Neural crest cell (in vitro differentiated cells): ENCODE measurements at places on chromosomes 5 and 9.

- no peak for DNase-seq
These were observed 105.1 kb downstream of the MED10 start for GRCh38 chr5:6273090-6273735.

GRCh38 chr5:65085516-65085850, 316.8 kb downstream of the CWC27 start:
- no peak for DNase-seq

GRCh38 chr9:3012842-3013241, 168.9 kb upstream of the PUM3 start:
- DNase-seq = no peak

DNA sequence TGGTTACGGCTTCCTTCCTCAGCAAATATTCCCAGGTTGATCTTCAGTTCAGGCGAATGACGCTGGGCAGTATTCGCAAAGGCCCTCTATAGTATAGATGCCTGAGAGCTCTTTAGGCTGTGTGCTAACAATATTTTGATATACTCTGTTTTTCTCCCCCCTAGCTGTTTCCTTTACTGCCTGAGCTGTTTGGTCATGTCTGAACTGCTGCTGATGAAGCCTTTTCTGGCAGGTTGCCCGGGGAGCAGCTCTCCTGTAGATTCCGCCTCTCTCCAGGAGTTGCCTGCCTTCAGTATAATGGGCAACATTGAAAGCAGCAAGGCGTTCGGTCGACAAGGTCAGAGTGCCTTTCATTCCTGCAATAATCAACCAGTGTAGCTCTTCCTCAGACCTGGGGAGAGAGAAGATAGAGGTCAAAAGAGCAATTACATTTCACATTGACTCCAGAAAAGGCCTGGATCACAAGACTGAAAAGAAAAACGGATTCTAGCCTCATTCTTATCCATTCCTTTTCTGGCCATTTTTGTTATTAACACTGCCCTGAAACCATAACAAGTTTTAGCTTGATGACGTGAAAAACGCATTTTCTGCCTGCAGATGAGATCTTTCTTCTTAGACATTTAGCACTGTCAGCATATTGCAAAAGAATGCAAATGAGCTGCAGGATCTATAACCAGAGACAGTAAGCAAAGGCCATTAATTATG, 60.1 kb upstream of the ZNF608 start:
- peak; percentile 45 for DNase-seq

DNA sequence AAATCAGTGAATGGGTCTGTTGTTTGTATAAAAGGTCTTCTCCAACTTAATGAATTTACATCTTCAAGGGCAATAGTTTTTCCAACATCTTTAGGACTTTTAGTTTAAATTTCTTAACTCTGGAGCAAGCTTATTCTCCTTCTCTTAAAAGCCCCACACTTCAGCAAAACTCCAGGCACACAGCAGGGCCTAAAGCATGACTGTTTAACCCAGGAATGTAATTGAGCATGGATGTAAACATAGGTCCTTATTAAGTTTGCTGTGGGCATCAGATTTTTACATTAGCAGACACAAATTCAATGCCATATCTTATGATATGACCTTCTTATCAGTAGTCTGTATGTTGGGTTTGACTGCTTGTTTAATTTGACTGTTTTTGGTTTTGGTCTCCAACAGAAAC, 78.9 kb downstream of the ABCA1 start:
- no peak for DNase-seq

DNA sequence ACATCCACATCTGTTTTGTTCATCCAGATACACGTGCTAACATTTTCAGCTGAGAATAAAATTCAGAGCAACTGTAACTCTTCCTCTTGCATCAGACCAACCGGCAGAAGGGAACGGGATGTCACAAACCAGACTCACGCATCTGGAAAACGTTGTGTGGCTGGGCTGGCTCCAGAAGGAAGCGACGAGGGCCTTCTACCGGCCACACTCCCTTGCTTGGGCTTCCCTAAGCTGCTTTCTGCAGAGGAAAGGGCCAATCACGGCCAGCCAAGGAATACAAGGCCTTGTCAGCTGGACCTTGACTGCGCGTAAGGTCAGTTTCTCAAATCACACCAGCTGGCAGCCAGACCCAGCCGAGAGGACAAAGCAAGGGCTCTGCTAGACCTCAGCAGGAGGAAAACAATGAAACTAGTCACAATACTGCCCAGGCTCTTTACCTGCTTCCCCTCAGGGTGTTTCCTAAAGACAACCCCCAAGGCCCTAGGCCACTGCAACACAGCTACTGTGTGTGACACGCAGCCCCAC, 106.1 kb downstream of the THBS4 start:
- peak; percentile 35 for DNase-seq

GRCh38 chr5:178672630-178673029, 45.8 kb upstream of the CLK4 start:
- no peak for DNase-seq

DNA sequence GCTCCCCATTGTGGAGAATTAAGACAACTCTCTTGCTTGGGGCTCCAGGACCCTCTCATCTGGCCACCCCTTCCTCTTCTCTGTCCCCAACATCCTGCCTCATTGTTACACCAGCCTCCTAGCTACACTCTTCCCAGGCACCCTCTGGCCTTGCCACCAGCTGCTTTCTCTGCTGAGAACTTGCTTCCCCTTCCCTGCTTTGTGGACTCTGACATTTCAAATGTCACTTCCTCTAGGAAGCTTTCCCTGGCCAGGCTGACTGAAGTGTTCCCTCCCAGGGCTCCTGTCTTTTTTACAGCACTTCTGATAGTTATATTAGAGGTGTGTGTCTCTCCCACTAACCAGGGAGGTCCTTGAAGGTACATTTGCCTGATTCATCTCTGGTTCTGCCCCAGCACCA, 194.0 kb upstream of the KLF4 start:
- DNase-seq = no peak

DNA sequence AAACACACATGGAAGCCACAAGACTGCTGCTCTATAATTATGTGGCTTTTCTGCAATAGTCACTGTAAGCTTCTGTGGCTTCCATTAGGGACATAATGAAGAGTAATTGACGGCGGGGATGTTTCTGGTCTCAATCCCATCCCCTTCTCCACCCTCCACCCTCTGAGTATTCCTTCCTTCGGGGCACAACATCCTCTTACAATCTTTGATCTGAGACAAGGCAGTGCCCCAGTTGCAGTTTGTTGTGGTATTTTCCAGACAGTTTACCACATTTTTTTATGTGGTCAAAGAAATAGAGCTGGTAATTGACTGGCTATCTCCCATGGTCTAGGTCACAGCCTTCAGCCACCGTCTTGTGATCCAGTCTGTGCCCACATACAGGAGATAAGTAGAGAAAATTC, 277.7 kb downstream of the NR2F1-AS1 start:
- no peak for DNase-seq

DNA sequence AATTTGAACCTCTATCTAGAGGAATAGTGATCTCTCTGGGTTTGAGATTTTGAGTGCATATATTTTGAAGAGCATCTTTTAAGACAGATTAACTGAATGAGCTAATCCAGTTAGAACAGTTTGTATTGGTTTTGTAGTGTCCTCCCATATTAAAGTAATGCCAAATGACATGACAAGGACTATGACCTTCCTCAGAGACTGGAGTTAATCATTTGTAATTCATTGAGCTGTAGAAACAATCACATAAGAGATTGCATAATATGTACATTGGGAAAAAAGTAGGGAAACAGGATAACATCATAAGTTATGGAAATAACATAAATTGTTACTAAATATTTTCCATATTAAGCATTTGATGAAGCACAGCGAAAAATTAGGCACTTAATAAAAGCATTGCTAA, 45.8 kb upstream of the PRDM9 start:
- no peak for DNase-seq

DNA sequence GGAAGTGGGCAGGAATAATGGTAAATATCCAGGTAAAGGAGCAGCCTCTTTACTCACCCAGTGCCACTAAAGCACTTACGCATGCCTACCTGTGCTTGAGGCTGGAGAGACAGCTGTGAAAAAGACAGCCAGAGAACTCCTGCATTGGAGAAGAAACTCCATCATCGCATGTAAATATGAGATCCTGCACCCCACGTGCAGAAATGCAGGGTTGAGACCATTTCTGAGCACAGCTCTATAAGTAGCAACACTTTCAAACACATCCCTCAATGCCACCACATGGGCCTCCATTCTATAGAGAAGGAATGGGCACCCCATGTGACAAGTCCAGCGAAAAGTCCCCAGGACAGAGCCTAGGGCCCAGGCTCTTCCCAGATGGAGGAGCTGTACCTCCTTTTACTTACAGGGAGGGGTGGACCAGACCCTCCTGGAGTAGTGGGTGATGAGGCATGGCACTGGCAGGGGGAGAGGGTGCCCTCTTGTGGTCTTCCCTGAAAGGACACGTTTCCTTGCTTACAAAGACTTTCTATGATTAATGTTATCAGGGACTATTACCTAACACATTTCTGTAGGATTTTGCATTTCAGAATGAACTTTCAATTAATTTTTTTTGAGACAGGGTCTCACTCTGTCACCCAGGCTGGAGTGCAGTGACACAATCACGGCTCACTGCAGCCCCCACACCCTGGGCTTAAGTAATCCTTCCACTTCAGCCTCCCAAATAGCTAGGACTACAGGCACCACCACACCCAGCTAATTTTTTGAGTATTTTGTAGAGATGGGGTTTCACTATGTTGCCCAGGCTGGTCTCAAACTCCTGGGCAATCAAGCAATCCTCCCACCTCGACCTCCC, 55.3 kb upstream of the IL17B start:
- DNase-seq = peak; percentile 74

DNA sequence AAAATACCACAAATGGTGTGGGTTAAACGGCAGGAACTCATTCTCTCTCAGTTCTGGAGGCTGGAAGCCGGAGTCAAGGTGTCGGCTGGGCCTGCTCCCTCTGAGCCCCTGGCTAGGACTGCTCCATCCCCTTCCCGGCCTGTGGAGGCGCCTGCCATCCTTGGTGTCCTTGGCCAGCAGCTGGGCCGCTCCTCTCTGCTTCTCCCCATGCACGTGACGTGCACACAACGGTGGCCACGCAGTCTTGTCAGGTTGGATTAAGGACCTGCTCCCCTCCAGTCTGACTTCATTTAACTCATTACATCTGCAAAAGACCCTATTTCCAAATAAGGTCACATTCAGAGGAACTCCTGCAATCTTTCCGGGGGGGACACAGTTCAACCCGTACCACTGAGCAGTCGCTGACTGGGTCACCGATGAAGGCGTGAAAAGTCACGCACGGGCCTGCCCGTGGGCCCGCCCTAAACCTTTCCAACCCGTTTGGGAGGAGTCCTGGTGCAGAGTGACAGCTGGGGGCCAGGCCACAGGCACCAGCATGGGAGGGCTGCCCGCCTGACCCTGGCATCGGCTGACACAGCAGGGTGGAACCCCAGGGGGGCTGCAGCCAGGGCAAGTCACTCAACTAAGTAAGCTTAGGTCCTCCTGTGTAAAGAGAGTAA, 135.2 kb downstream of the COL23A1 start:
- DNase-seq = no peak

DNA sequence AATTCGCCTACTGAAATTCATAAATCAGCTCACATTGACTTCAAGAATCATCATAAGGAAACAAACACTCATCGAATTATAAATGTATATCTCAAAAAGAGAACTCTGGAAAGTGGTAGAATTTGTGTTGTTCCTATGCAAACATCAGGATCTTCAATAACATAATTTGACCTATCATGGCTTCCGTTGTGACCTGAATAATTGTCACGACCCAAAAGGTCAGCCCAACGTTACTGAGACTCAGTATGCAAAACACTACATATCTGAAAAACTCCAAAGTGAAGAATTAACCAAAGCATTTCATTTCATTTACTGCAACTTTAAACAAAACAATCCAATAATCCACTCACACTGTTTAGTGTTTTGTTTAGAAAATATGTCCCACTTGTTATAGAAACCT, 1.2 kb downstream of the RAPGEF6 start:
- no peak for DNase-seq

DNA sequence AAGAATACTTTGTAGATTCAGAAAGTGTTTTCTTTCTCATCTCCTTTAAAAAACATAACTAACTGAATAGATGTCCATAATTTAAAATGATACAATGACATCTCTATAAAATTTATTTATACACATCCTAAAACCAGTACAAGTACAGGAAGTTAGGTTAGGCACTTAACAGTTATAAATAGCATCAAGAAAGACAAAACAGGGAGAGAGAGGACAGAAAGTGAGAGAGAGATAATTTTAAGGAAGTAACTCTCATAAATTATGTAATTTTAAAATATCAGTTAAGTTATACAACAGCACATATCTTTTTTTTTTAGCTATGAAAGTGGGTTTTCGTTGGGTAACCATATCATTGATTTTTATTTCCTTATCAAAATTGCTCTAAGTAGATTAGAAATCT, 1068.6 kb downstream of the TAF11L14 start:
- DNase-seq = no peak

DNA sequence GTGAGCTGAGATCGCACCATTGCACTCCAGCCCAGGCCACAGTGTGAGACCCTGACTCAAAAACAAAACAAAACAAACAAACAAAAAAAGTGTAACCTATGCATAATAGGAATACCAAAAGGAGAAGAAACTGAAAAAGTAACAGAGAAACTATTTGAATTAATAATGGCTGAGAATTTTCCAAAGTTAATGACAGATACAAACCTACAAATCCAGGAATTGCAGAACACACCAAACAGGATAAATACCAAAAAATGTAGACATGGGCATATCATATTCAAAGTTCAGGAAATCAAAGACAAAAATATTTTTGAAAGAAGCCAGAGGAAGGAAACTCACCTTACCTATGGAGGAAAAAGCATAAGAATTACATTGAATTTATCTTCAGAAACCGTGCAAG, 383.7 kb upstream of the POU5F2 start:
- no peak for DNase-seq

GRCh38 chr5:154313360-154314017, 123.0 kb downstream of the GALNT10 start:
- no peak for DNase-seq

- DNase-seq = peak; percentile 64
These were observed at the start of gene LHX2 for GRCh38 chr9:124011460-124012301. TSS of gene LHX2 (plus strand) at chr9:124011768. CDS start at chr9:124012349, 581 bp downstream.

GRCh38 chr5:58231041-58231440, 228.8 kb downstream of the PLK2 start:
- DNase-seq = no peak

DNA sequence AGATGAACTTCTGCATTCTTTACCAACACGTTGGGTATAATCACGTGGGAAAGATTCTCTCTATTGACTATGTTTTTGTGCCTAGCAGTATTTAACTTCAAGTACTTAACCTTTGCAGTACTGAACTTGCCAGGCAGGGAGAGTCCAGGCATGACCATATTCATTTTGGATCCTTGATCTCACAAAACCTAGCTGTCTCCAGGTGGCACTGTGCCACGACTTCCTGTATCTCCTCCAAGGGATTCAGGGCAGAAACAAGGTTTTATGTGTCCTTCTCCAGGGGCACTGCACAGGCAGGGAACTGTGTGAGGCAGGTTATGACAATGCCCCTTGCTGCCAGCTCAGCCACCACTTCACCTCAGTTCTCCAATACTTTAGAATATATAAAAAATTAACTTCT, 11.7 kb upstream of the IFNA5 start:
- DNase-seq = no peak
